ENCODE measurements at places on chromosomes 1 and 21. TPM values are rescaled to one million over a fixed set of nuclear protein-coding genes. Genes with fewer than 3 reads are reported as not detected.

The VAV3 gene
- 117 TPM for total RNA-seq

The LRRC38 gene
- total RNA-seq = 0.45 TPM

The PRAMEF5 gene
- total RNA-seq = not detected

The LYPLAL1 gene
- 31.8 TPM for total RNA-seq

The TCHH gene
- total RNA-seq = 55.8 TPM

The ZBTB8B gene
- total RNA-seq = 0.08 TPM

The RSPH1 gene
- total RNA-seq = 2.3 TPM

The ATAD3A gene
- 23.2 TPM for total RNA-seq

The NPR1 gene
- total RNA-seq = 8.4 TPM

The LGR6 gene
- total RNA-seq = 4.9 TPM

The SLC22A15 gene
- total RNA-seq = 7.4 TPM

The ST6GALNAC5 gene
- 0.49 TPM for total RNA-seq

The RHBDL2 gene
- total RNA-seq = 5.9 TPM

The OR10Z1 gene
- total RNA-seq = not detected

The RGS4 gene
- not detected for total RNA-seq

The FOXO6 gene
- 2.8 TPM for total RNA-seq

The TP53BP2 gene
- 74.0 TPM for total RNA-seq

The NCAM2 gene
- total RNA-seq = 0.95 TPM

The ZNF697 gene
- 2.6 TPM for total RNA-seq

The RAB3B gene
- 5.0 TPM for total RNA-seq

The LINGO4 gene
- total RNA-seq = 0.38 TPM

The GOLT1A gene
- total RNA-seq = not detected

The REN gene
- not detected for total RNA-seq

The WDR64 gene
- not detected for total RNA-seq

The KCNA3 gene
- total RNA-seq = 0.34 TPM

The DSTYK gene
- 19.5 TPM for total RNA-seq

The KIF21B gene
- 1.1 TPM for total RNA-seq

The ANKRD35 gene
- total RNA-seq = 37.0 TPM

The CLCA1 gene
- not detected for total RNA-seq

The SESN2 gene
- total RNA-seq = 7.6 TPM

The ACBD6 gene
- total RNA-seq = 29.3 TPM

The NR1I3 gene
- not detected for total RNA-seq

The CKS1B gene
- 55.4 TPM for total RNA-seq

The FAM163A gene
- total RNA-seq = not detected

The ADAM30 gene
- not detected for total RNA-seq

The TMEM63A gene
- 32.6 TPM for total RNA-seq

The CSMD2 gene
- 0.55 TPM for total RNA-seq

The VWA5B1 gene
- total RNA-seq = not detected

The PDZK1IP1 gene
- 144 TPM for total RNA-seq

The C21orf58 gene
- total RNA-seq = 2.0 TPM

The HAO2 gene
- total RNA-seq = 6.8 TPM

The COL16A1 gene
- total RNA-seq = 188 TPM

The TNFSF18 gene
- not detected for total RNA-seq

The ADGRB2 gene
- total RNA-seq = 6.0 TPM

All from suprapubic skin (tissue), 4 donors.